SIG-M5 (cell line): ENCODE measurements at places on chromosomes 13 and 19.

- no peak for DNase-seq
These were observed 726.0 kb downstream of the DIAPH3 start for GRCh38 chr13:59437544-59438301.

DNA sequence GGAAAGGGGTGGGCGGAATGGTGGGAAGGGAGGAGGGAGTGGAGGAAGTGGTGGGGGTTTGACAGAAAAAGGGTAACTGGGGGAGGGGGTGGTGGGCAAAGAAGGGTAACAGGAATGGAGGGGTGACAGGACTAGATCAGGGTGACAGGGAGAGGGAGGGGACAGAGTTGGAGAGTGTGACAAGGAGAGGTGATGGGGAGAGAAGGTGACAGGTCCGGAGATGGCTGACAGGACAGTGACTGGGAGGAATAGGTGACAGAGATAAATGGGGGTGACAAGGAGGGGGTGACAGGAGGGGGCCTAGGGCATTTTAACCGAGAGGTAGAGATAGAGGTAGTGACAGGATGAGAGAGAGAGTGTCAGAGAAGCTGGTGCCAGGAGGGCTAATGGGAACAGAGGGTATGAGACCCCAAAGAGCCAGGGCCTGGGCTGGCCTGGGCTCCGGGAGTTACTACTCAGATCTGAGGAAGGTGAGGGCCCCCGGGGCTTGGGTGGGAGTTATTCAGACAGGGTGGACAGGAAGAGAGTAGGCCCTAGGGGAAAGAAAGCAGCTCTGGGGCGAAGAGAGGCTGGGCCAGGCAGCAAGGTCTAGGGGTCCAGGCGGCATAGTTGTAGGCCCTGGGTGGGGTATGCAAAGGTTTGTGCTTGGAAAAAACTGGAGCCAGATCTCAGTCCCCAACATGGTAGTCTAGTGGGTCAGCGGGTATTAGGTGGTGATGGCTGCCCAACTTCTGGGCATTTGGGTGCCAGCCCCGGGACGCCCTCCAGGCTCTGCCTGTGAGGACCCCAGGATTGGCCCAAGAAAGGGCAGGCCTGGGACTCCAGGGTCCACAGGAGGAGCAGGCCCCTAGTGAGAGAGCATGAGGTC, 660 bp downstream of the CIC start:
- no peak for DNase-seq

DNA sequence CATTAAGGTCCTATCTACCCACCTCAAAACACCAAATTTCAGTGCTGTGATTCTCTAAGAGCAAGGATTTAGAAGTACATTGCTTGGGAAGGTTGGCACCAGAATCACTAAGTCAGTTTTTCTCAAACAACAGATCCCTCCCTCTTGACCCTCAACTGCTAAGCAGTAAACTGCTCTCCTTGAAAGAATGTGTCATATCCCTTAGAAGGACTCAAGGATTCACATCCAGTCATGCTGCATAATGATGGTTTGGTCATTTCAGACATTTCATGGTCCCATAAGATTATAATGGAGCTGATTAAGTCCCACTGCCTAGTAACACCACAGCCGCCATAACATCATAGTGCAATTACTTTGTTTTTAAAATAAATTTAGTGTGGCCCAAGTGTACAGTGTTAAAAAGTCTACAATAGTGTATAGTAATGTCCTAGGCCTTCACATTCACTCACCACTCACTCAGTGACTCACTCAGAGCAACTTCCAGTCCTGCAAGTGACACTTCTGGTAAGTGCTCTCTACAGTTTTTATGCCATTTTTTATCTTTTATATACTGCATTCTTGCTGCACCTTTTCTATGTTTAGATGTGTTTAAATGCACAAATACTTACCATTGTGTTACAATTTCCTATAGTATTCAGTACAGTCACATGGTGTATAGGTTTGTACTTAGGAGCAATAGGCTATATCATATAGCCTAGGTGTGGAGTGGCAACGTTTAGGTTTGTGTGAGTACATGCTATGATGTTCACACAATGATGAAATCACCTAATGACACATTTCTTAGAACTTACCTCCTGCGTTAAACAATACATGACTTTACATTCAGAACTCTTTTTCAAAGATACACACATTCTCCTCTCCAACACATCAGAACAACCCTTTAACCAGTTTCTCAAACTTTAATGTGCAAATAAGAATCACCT, 15.7 kb upstream of the CCDC169 start:
- no peak for DNase-seq

GRCh38 chr19:12864721-12865715, 16.2 kb downstream of the DNASE2 start:
- no peak for DNase-seq
